ENCODE measurements at places on chromosomes 16 and 17.

DNA sequence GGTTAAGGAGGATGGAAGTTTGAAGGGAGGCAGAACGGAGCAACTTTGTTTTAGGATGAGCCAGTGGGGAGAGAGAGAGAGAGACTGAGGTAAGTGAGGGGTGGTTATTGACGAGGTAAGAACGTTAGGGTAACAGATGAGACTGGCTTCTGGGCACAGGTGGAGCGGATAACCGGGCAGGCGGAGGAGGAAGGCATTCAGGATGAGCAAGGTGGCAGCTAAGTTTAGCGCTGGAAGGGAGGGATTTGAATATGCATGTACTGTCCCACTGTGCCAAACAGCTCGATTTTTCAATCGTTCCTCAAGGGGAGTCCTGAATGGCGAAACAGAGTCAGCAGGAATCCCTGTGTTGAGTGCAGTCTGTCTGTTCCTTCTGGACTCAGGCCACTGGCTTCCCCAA, 35.8 kb downstream of the CACNG3 start:
- DNase-seq = no peak

DNA sequence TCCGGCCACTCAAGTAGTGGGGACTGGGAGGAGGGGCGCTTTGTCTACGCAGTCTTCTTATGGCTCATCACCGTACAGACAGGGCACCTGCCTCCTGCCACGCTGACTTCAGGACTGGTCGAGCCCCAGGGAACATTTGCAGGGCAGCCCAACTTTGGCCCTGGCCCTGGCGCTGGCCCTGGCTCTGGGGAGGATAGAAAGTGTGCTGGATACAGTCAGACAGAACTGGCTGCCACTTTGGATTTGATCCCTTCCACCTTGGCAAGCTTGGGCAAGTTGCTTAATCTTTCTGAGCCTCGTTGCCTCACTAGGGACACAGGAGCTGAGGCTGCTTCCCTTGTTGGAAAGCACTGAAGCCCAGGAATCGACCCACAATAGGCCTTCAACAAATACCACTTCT, 13.6 kb downstream of the LGALS9 start:
- DNase-seq = no peak

- DNase-seq = no peak
Measured at GRCh38 chr16:80404847-80405246, 135.9 kb upstream of the DYNLRB2 start.

DNA sequence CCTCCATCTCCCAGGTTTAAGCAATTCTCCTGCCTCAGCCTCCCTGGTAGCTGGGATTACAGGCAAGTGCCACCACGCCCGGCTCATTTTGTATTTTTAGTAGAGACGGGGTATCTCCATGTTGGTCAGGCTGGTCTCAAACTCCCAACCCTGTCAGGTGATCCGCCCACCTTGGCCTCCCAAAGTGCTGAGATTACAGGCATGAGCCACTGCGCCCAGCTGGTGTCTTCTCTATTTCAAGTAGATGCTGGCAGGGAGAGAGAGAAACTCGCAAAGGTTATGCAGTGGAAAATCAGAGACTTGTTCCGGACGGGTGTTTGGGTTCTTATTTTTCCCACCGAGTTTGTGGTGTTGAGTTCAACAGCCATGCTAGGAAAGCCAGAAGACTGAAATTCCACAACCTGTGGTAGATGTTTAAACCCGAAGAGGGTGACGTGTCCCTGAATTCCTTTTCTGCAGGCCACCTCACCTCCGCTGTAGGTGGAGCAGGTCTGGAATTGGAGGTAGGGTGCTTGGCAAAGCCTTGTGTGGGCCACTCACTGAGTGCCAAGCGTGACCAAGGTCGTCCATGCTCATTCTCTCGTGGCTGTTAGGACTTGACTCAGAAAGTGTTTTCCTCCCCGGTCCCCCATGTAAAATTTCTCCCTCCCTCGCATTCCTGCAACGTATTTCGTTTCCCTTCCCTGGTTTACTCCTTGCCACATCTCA, 7.3 kb upstream of the ZDHHC7 start:
- DNase-seq = no peak

DNA sequence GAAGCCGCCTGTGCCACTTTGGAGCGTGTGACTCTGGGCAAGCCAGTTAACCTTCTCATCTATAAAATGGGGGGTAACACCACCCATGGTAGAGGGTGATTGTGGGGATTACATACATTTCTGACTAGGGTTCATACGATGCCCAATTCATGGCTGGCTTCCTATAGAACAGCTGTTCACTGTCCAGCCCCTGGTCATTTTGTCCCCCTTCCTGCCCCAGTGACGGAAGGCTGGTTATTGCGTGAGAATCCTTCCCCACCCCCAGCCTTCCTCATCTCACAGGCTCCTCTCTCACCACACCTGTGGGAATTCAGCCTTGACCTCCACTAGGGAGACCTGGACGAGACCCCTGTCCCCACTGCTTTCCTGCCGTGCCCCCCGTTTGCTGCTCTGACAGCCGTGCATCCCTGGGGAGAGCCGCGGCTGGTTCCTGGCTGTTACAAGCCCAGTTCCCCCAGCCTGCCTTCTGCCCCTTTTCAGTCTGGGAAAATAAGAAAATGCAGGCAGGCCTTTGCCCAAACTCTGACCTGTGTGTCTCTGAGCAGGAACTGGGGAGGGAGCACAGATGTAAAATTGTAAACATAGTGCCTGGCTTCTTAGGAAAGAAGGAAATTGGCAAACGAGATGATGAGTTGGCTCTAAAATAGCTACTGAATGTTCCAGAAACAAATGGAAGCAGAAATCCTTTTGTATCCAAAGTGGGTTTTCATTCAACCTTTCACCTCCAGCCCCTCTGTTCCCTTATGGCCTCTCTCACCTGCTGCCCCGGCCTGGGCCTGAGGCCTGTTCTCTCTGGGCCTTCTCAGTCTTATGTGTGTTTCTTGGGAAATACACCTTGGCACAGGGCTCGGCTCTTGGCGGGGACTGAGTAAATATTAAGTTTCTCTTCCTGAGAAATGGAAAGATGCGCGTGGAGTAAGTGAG, 67.3 kb downstream of the OR1D5 start:
- no peak for DNase-seq

GRCh38 chr16:67651039-67651438, 6.1 kb downstream of the CARMIL2 start:
- no peak for DNase-seq

DNA sequence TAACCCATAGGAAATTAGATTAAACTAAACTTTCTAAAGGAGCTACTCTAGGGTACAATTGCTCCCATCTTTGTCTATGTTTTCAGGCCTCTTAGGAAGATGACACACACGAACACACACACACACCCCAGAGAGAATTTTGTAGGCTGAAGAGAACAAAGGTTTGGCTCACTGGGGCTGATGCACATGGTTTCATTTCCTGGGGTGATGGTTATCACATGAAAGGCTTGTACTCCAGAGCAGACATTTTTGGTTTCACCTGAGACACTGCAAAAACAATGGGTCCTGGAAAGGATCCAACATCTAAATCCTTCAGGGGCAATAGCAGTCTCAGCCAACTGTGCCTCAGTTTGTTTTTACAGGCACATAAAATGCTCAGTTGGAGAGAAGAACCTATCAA, 62.8 kb downstream of the GRB7 start:
- DNase-seq = no peak

- no peak for DNase-seq
Measured at GRCh38 chr16:72961863-72962262, 86.1 kb downstream of the ZFHX3 start.

DNA sequence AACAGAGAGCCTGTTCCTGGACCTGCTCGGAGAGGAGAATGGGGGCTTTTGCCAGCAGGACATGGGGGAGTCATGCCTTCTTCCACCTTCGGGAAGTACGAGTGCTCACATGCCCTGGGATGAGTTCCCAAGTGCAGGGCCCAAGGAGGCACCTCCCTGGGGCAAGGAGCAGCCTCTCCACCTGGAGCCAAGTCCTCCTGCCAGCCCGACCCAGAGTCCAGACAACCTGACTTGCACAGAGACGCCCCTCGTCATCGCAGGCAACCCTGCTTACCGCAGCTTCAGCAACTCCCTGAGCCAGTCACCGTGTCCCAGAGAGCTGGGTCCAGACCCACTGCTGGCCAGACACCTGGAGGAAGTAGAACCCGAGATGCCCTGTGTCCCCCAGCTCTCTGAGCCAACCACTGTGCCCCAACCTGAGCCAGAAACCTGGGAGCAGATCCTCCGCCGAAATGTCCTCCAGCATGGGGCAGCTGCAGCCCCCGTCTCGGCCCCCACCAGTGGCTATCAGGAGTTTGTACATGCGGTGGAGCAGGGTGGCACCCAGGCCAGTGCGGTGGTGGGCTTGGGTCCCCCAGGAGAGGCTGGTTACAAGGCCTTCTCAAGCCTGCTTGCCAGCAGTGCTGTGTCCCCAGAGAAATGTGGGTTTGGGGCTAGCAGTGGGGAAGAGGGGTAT, 39.3 kb upstream of the IL21R start:
- no peak for DNase-seq

GRCh38 chr16:22318690-22319358, 21.6 kb downstream of the POLR3E start:
- peak; percentile 20 for DNase-seq

GRCh38 chr16:88702371-88703210, 3.6 kb downstream of the RNF166 start:
- no peak for DNase-seq
